ENCODE measurements at places on chromosomes 6 and 20. TPM values are rescaled to one million over a fixed set of nuclear protein-coding genes. Genes with fewer than 3 reads are reported as not detected.

DNA sequence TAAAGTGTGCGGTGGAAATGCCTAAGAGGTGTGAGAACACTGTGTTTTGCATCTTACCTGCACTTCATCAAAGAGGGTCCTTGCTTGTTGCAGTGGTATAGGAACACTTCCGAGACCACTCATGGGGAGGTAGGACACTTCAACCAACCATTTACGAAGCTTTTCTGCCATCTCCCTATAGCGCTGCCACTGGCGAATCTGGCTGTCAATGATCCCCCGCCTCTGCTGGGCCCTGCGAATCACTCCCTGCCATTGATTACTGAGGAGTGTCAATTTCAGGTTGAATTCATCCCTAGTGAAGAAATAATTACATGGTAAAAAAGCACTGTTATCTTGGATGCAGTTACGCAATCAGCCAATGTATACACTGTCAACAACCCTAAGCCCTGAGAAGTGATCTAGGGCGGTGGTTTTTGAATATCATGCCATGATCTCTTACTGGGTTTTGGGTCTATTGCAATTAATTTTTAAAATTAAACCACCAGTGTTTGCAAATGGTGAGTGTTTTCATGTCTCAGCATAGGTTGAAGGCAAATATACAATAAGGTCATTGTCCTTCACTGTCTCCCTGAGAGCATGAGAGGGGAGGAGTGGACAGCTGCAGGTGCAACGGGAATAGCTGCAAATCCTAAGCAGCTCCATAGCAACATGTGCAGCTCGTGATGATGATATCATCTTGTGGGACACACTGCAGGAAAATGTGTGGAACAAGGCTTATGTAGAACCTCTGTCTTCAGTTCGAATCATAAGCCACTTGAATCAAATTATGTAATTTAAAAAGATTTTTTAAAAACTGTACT, 400.6 kb downstream of the ESR1 start:
- no peak for DNase-seq

DNA sequence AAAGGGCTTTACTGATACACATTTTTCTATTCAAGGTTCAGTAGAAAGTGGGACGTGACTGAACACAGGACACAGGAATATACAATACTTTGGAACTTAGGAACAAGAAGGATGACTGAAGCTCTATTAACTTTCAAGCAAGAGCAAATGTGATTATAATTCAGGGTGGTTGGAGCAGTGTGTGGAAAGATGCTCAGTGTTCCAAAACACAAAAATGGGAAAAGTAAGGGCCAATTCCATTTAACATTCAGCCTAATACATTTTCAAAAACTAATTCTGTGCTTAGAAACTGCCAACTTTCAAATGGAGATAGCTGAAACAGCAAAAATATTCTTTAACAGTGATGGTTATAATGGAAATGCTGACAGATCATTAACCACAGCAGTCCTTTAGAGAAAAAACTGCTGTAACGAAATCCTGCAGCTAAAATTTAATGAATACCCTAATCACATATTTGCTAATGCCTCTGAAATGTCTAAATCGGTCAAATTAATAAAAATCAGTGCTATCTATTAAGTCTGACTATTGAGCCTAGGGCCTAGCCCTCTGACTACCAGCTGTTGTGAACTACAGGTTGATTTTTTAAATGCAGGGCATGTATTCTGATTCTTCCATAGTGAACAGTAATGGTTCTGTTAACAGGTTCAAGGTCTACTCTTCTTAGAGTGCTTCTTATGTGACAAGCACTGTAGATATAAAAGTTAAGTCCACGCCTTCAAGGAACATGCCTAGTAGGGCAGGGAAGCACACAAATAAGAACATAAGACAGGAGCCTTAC, 45.9 kb downstream of the RARS2 start:
- DNase-seq, result no peak

Gene OR2H1
- total RNA-seq, result not detected

DNA sequence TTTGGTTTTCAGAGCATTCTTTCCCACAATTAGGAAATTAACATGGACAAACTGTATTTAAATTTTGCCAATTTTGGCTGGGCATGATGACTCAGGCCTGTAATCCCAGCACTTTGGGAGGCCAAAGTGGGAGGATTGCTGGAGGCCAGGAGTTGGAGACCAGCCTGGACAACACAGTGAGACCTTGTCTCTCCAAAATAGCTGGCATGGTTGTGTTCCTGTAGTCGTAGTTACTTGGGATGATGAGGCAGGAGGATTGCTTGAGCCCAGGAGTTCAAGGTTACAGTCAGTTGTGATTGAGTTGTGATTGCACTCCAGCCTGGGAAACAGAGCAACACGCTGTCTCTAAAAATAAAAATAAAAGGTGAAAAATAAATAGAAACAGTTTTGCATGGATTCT, 15.0 kb downstream of the PANK2 start:
- DNase-seq, result no peak

Gene EYS
- 0.27 TPM for total RNA-seq

DNA sequence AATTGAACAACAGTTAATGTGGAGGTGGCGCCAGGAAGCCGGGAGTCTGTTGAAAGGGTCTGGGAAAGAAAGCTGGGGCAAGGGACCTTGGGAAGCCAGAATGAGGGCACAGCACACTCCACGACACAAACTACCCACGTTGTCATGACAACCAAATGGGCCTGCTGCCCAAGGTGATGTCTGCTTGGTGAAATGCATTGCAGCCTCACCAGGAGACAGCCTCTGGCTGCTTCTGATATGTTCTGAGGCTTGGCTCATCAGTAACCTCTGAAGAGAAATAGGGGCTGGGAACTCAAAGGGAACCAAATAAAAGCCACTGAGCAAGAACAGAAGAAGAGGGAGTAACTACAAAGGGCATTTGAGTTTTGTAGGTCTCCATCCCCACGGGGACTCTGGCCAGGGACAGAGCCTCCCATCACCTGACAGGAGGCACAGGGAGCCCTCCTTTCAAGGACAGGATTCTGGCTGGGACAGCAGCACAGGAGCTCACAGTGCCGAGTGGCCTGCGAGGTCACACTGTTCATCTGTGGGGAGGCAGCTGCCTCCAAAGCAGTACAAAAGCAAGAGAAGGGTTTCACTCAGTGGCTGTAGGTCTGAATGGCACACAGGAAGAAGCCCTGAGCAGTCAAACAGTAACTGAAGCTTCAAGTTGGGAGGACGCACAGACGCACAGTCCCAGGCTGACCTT, 44.6 kb upstream of the KCNK16 start:
- DNase-seq, result no peak

Gene SUMO4
- total RNA-seq, result 0.53 TPM

DNA sequence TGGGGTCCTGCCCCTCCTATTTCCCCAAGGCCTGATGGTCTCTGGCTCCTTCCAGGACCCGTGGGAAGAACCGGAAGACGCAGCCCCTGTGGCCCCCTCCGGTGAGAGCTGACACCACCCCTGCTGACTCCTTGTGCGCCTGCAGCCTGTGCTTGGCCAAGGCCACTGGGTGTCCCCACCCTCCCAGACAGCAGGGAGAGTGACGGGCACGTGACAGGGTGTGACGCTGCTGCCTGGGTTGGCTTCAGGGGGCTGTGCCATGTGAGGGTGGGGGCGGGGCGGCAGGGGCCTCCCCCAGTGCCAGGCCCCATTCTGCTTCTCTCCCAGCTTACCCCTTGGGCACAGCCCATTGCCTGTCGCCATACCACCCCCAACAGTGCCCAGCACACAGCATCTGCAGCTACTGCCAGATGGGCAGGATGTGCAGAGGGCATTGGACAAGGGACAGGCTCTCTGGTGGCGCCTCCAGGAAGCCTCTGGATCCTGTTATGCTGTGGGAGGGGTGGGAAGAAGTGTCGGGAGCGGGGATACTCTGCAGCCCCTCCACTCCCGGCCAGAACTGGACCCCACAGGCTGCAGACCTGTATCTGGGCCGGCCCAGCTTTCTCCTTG, 2.9 kb downstream of the BIRC7 start:
- no peak for DNase-seq

DNA sequence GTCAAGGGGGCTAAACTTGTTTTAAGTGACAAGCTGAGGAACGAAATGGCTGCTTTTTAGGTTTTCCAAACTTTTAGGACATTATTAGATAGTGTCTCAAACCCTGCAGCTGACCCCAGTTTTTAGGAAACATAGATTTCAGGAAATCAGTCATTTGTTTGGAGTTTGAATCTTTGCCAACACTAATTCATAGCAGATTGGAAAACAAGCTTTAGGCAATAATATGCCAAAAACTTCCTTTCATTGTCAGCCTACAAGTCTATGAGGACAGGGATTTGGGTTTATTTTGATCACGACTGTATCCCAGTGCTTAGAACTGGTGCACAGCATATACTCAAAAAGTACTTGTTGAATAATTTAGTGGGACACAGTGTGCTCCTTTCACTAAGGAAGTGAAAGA, 123.2 kb downstream of the TINAG start:
- no peak for DNase-seq

Gene SLC22A3
- total RNA-seq, result 1.2 TPM

- peak; percentile 29 for DNase-seq
Observed at GRCh38 chr20:53642196-53643030, 48.8 kb upstream of the ZNF217 start.

GRCh38 chr6:81696524-81696923, 56.0 kb downstream of the TENT5A start:
- DNase-seq, result no peak

GRCh38 chr6:27795697-27796494, 116.3 kb downstream of the OR2B2 start:
- peak; percentile 42 for DNase-seq

Gene CAGE1
- not detected for total RNA-seq

Gene RUNX2
- 2.7 TPM for total RNA-seq

DNA sequence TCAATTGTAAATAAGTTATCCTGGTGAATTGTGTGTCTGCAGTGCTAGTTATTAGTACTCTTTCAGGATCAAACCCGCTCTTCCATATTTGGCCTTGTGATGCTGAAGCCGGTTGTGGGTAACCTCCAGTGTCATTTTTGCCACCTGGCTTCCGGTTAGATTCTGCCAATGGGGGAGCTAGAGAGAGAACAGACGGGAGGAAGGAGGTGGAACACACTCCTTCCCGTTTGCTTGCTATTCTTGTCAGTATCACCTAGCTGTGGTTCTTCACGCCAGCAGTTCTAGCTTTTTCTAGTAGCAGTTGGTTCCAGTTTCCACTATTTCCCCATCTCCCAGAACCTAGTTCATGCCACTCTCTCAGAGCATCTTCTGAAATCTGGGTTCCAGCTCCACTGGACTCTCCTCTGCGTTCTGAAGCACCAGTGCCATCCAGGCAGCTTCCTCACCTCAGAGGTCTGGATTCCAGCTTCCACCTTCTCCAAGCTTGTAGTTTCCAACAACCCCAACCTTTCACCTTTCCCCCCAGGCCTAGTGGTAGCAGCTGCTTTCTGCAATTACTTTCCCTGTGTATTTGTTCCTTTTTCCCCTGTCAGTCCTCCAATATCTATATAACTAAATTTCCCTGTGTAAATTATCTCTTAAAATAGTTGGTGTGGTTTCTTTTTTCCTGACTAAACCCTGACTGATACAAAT, 46.9 kb upstream of the LOC128125822 start:
- no peak for DNase-seq

Gene CCDC28A
- 13.6 TPM for total RNA-seq

DNA sequence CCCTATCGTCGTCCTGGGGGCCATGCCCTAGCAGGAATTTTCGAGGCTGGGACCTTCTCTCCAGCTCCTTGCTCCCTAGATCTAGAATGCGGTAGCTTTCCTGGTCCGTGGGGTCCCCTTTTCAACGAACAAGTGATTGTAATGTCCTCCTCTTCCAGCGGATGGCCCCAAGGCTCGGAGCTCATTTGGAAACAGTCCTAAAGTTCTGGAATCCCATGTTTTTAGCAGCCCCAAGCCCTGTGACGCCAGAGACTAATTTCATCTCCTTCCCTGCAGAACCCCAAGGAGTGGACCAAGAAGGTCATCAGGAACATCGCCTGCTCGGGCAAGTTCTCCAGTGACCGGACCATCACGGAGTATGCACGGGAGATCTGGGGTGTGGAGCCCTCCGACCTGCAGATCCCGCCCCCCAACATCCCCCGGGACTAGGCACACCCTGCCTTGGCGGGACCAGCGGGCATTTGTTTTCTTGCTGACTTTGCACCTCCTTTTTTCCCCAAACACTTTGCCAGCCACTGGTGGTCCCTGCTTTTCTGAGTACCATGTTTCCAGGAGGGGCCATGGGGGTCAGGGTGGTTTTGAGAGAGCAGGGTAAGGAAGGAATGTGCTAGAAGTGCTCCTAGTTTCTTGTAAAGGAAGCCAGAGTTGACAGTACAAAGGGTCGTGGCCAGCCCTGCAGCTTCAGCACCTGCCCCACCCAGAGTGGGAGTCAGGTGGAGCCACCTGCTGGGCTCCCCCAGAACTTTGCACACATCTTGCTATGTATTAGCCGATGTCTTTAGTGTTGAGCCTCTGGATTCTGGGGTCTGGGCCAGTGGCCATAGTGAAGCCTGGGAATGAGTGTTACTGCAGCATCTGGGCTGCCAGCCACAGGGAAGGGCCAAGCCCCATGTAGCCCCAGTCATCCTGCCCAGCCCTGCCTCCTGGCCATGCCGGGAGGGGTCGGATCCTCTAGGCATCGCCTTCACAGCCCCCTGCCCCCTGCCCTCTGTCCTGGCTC, 48.5 kb downstream of the PYGB start:
- DNase-seq, result no peak

GRCh38 chr20:58239216-58239615, 10.8 kb upstream of the ANKRD60 start:
- no peak for DNase-seq

Gene MAS1
- 0.08 TPM for total RNA-seq

DNA sequence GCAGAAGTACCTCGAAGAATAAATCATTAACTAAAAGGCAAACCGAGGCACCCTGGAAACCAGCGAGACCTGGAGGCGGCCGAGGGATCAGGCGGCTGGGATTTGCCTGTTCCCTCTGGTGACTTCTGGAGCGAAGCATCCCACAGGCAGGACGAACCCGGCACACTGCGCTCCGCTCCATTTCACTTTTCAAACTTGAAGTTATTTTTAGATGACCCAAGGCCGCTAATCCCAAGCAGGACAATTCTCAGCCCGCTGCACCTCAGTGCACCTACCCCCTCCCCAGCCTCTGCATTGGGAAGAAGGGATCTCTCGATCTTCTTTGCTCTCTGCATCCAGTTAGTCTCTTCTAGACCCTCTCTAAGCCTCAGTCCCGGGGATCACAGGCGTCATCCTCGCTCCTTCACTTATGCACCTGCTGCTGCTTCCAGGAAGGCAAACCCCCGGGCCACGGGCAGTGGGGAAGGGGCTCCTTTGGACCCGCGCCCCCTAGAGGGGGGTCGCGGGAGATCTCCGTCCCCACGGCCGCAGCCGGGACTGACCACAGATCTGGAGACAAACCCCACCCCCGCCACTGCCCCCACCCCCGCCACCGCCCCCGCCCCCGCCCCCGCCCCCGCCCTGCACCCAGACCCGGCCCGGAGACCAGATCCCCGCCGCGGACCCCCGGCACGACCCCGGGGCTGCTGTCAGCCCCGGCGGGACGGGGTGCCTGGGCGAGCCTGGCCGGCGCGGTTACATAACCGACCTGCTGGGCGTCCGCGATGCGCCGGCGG, 636 bp downstream of the RCAN2 start:
- peak; percentile 44 for DNase-seq

Measured in heart left ventricle (tissue), 16 donors.